ENCODE measurements at places on chromosomes 7 and 10.

DNA sequence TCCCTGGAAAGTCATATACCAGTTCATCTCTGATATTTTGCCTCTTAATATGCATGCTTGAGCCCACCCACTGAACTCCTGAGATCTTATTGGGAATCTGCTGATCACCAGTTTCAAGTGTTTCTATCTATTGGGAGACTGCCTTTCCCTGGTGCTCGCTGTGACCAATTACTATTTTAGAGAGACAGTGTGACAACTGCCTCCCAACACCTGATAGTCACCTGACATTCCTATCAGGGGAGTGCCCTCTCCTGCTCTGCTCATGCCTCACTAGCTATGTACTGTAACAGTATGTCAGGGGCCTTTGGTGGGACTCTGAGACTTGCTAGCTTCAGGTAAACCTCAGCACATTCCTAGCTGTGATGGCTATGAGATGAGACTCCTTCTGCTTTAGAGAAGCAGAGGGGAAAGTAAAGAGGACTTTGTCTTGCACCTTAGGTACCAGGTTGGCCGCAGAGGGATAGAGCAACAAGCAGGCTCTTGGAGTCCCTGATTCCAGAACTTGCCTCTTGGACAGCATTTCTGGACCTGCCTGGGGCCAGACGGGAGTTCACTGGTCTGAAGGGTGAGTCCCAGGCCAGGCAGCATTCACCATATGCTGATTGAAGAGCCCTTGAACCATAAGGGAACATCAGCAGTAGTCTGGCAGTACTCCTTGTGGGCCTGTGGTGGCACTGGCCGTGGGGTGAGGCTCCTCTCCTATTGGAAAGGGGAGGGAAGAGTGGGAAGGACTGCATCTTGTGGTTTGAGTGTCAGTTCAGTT is 34.4 kb upstream of the ARHGAP12 start:
- DNase-seq: no peak

GRCh38 chr10:71963351-71964097 is 671 bp upstream of the CHST3 start:
- DNase-seq: no peak

DNA sequence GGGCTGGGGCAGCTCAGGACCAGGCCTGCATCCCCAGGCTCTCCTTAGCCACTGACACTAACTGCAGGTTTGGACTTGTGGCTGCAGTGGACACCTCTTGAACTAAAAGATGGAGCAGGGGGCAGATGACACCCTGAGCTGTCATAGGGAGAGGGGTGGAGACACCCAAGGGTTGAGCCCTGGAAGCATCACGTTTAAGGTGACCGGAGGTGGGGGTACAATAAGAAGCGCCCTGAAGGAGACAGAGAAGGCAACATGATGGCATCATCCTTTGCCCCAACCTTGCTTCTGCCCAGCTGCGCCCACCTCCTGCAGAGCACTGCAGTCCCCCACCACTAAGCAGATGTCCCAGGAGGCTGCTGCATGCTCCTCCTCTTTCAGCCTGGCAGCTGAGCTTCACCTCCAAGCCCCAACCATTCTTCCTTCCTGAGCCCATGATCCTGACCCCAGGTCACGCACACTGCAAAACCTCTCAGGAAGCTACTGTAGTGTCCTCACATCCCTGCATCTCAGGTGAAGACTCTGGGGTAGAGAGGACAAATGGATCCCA is 25.5 kb downstream of the OGDHL start:
- DNase-seq: no peak

DNA sequence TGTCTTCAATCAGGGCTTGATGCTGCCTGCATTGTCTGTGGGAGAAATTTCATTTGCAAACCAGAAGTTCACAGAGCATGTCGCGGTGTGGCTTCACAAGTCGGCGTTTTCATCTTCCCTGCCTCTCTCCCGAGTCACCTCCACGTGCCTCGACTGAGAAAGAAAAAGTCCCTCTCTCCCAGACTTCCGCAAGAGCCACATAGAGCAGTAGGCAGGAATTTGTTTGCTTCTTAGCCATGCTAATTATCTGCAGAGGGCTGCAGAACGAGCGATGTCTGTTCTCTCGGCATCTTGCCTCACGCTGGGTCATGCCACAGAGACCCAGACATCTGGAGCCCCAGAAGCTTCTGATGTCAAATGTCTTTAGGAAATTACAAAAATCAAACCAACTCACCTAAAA is 272.2 kb downstream of the TCF7L2 start:
- no peak for DNase-seq

- no peak for DNase-seq
Measured at GRCh38 chr7:64102656-64103400, 57.6 kb downstream of the ZNF727 start.

DNA sequence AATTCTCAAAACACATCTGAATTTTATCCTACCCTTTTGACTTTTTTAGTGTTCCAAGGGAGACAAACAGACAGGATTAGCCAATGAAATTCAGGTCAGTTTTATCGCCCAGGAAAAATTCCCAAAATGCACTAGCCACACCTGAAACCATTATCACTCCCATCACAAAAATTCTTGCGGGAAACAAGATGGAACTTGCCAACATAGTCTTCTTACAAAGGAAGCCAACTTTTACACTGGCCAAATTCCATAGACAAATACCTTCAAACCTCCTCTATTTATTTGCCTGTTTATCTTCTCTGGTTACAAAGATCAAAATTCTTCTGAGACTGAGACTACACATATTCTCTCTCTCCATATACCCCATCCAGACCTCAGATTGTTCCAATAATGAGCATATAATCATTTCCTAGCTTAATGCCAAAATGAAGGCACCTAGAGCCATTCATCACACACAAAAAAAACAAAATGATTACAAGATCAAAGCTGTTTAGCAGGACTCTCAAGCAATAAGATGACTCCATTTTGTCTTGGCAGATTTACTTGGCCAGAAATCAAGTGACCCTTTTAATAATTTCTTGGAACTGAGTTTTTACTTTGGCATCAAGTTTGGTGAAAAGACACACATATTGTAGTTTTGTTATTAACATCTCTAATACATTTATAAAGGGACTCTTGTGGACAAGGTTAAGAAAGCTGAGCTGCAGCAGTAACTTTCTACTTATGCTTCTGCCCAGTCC is 30.2 kb downstream of the MET start:
- no peak for DNase-seq

GRCh38 chr7:65463184-65463583 is 89.5 kb downstream of the ZNF92 start:
- no peak for DNase-seq

GRCh38 chr10:62990126-62990525 is 143.0 kb upstream of the NRBF2 start:
- DNase-seq: no peak

DNA sequence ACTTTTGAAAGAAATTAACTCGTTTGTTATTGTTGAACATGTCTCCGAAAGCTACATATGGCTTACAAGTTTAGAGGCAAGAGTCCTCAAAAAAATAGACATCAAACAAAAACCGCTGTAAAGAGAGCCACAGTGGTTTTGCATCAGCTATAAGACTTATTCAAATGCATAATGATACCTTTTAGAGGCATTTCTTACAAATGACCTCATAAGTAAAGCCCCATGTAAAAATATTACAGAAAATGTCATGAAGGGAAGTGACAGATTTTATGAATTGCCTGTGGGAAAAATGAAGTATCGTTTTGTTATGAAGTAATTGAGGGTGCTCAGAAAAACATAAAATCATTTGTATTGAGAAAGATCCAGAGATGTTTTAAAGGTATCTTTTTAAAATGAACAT is 598.0 kb downstream of the NXPH1 start:
- no peak for DNase-seq

DNA sequence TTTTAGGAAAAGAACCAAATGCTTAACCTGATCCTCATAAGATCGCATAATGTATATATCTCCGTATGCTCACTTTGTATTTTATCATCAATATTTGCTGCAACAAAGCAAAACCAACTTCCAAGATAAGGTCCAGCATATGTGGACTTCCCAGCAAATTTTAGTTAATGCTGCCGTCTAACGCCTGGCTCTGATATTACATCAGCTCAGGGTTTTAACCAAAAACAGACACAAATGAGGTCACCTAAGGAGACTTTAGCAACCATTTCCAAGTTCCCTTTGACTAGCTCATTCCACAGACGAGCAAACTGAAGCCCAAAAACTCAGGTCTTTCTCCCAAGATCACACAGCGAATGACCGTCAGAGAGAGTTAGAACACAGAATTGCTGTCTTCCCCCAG is 59.4 kb upstream of the UCN3 start:
- no peak for DNase-seq
